ENCODE measurements at places on chromosomes 5 and 9.

- DNase-seq: no peak
Measured at GRCh38 chr5:77776554-77777206, 541 bp upstream of the TBCA start.

GRCh38 chr9:137959641-137960411 is 82.2 kb downstream of the CACNA1B start:
- DNase-seq: no peak

DNA sequence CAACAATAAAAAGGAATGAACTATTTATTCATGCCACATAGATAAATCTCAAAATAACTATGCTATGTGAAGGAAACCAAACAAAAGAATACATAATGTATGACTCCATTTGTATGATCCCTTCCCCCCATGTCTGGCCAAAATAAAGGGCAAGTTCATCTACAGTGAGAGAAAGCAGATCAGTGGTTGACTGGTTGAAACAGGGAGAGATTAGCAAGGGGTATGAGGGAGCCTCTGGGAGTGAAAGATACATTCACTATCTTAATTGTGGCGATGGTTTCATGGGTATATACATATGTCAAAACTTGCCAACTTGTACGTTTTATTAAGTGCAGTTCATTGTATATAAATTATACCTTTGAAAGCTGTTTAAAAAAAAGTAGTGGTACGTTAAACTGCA is 4.8 kb downstream of the PSMD5 start:
- no peak for DNase-seq

GRCh38 chr9:131337131-131337848 is 47.8 kb downstream of the PLPP7 start:
- no peak for DNase-seq

- no peak for DNase-seq
Measured at GRCh38 chr9:33157960-33158842, 8.9 kb downstream of the B4GALT1 start.

GRCh38 chr5:63963926-63964325 is 1.7 kb upstream of the HTR1A start:
- DNase-seq: no peak

GRCh38 chr5:143677403-143677802 is 134.6 kb upstream of the HMHB1 start:
- no peak for DNase-seq

GRCh38 chr5:89994266-89994665 is 415.3 kb downstream of the CETN3 start:
- no peak for DNase-seq

DNA sequence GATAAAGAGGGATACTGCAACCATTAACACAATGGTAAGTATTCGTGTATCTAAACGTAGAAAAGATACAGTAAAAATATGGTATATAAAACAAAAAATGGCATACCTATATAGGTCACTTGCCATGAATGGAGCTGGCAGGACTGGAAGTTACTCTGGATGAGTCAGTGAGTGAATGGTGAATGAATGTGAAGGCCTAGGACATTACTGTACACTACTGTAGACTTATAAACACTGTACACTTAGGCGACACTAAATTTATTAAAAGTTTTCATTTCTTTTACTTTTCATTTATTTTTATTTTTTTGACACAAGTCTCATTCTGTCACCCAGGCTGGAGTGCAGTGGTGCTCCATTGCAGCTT is 14.1 kb downstream of the TDRD7 start:
- DNase-seq: no peak

GRCh38 chr5:169181814-169182213 is 119.1 kb downstream of the SLIT3 start:
- DNase-seq: no peak

DNA sequence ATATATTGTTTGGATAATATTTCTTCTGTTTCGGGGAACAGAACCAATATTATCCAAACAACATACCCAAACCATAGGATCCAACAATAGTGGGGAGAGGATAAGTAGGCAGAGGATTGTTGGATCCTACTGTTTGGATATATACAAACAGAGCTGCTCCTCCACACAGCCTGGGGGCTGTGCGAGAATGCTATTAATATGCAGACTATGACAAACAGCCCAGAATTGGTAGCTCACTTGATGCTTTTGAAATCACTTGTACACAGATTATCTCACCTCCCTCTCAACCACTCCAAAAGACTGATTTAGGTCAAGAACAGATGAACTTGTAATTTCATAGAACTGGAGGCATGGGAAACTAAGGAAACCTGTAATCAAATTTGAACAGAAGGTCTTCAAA is 24.4 kb upstream of the MLANA start:
- DNase-seq: no peak

GRCh38 chr9:81417941-81418340 is 271.4 kb downstream of the TLE1 start:
- no peak for DNase-seq

DNA sequence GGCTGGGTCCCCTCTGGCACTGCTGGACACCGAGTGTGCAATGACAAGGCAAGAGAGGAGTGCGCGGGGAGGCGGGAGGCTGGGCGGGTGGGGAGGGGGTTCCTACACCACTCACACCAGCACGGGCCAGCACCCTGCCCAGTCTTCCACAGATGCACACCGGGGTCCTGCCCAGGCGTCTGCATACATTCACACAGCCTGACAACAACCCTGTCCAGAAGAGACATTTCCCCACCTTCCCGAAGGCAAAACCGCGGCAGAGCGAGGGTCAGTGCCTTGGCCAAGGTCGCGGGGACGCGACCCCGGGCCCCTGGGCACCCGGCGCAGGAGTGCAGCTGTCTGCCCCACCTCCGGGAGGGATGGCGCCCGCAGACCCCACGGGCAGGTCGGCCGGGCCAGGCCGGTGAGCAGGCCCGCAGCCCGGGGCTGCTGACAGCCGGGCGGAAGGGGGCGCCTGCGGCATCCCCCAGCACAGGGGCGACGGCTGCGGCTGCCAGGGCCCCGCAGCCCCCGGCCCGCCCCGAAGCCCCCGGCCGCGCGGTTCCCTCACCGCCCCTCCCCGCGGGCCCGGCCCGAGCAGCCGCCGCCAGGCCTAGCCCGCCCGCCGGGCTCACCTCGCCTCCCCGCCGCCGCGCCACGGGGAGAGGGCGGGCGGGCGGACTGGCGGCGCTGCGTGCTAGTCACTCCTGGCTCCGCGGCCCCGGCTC is 496 bp downstream of the MAPK9 start:
- no peak for DNase-seq

- DNase-seq: no peak
Measured at GRCh38 chr5:103621548-103621930, 59.0 kb upstream of the NUDT12 start.

DNA sequence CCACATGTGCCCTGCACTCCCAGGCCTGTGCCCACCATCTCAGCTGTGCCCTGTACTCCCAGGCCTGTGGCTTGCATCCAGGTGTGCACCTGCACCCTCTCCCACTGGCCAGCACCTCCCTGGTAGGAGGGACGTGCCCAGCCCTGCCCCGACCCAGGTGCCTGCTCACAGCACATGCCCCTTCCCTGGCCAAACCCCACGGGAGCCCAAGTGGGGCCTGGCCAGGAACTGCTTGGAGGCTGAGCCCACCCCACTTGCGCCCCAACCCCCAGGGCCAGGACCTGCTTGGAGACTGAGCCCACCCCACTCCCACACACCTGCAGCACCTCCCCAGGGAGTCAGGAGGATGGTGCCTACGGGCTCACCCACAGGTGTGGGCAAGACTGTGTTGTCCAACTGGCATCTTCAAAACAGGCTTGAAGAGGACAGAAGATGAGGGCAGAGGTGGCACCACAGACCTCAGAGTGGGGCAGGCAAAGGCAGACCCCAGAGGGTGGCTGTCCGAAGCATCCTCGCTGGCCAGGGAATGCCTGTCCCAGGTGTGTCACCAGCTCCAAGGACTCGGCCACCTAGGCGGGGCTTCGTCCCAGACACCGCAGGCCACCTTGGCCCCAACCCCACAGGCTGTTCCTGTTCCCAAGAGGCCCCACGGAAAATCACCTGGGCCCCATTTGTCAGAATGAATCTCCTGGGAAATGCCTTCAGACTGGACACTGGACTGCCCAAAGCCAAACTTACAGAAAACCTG is 10.8 kb downstream of the ZDHHC11B start:
- peak; percentile 14 for DNase-seq

DNA sequence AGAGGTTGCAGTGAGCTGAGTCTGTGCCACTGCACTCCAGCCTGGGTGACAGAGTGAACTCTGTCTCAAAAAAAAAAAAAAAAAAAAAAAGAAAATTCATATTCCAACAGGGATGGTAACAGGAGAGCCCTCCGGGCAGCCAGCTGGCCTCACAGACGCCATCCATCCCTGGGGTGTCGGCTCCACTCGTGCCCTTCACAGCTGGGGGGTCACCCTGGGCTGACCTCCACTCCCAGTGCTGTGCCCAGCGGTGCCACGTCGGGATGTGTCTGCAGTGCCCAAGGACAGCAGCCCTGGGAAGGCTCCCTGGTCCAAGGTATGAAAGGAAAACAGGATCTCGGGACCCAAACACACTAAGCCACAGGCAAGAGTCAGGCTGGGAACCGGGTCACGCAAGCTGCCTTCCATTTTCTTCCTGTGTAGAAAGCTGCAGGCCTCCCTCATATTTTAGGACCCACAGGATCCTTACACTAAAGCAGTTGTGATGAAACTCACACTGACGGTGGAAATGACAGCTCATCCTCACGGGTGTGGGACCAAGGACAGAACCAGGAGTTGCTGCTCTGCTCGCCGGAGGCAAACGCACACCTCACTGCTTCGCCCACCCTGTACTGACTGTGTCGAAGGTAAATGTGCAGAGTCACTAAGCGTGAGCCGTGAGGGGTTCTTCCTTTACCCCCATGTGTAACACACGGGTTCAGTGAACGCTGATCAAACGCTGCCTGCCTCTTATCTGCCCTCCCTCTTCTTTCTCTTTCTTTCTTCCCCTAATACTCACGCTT is 5.3 kb downstream of the SLC12A7 start:
- DNase-seq: no peak

DNA sequence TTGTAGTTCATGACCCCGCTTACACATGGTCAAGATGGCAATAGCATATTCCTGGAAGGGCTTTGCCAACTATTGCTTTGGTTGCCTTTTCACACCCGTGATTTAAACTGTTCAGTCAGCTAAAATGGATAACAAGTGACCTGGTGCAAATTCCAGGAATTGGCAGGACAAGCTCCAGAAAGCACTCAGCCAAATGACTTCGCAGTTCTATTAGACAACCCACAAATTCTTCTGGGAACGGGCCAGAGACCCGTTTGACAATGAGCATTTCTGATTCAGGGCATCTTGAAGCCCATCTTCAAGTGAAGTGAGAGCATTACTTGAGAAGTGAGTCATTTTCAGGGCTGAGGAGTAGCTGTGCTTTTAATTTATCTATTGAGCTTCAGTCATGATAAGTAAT is 165.0 kb downstream of the DROSHA start:
- DNase-seq: no peak

- DNase-seq: peak; percentile 27
Measured at GRCh38 chr5:134132372-134133187, 18.1 kb downstream of the TCF7 start.

DNA sequence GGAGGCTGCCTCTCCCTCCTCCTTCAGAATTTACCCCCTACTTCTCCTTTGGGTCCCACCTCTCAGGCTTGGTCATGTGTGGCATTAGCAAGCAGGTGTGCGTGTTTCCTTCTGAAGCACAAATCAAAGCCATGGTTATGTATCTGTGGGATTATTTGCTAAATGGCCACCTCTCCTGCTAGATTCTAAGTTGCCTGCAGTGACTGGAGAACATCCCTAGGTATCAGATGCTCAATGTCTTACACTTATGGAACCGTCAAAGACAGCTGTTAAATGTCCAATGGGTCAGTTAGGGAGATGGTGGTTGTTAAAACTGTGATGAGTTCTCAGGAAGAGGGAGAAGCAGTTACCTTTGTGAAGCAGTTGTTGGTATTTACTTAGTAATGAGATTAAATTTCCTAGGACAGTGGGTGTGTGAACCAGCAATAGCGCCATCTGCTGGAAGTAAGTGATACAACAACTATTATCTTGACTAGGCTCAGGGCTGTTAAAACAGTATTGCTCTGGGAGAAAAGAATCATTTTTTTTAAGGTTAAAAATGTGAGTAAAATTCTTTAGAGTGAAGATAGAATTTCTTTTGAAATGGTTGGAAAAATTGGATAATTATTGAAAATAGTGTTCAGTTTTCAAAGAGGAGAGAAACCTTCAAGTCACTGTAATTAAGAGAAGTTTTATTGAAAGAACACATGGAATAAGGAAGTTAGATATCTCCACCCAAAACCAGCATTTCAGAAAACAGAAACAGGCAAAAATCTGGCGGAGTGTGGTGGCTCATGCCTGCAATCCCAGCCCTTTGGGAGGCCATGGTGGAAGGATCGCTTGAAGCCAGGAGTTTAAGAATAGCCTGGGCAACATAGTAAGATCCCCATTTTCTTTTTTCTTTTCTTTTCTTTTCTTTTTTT is 71.3 kb downstream of the TMC1 start:
- DNase-seq: no peak

- DNase-seq: no peak
Measured at GRCh38 chr5:168578538-168579487, at the start of gene PANK3. Gene PANK3 (minus strand): TSS chr5:168579368. CDS start chr5:168579283, 85 bp downstream.

GRCh38 chr5:113278976-113279375 is 155.8 kb downstream of the TSSK1B start:
- no peak for DNase-seq

GRCh38 chr5:178068293-178068692 is 45.0 kb upstream of the N4BP3 start:
- no peak for DNase-seq

DNA sequence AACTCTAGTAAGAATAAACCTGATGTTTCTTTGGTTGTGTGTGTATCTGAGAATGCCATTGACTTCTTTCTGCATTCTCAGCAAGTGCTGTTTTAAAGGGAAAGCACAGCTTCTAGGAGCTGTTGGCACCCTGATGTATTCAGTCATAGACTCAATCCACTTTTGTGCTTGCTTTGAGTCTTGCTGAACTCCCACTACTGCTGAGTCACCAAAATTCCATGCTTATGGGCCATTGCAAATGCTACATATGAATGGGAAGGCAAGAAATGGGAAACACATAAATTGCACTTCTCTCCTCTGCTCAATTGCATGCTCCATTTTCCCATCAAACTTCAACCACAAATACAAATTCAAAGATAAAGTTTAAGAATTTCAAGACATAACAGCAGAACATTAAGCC is 9.8 kb upstream of the FTMT start:
- DNase-seq: no peak

- no peak for DNase-seq
Measured at GRCh38 chr5:29942089-29942488, 1251.4 kb upstream of the CDH6 start.

GRCh38 chr5:38420691-38421390 is 135.6 kb downstream of the LIFR start:
- no peak for DNase-seq

Data from activated B cell treated with CpG ODN at 0.5 μM for 24 hours (primary cell).